Umbilical cord (tissue), 2 donors: ENCODE measurements at places on chromosomes 12 and 14. TPM values are rescaled to one million over a fixed set of nuclear protein-coding genes. Genes with fewer than 3 reads are reported as not detected.
A peak's percentile ranks its signal among the peaks of the same experiment; 100 is the strongest.

FOXG1 gene
- total RNA-seq, result 0.24 TPM

FOXA1 gene
- total RNA-seq, result 2.9 TPM

- DNase-seq, result no peak
Measured at GRCh38 chr12:78767264-78767981, 97.2 kb upstream of the SYT1 start.

DNA sequence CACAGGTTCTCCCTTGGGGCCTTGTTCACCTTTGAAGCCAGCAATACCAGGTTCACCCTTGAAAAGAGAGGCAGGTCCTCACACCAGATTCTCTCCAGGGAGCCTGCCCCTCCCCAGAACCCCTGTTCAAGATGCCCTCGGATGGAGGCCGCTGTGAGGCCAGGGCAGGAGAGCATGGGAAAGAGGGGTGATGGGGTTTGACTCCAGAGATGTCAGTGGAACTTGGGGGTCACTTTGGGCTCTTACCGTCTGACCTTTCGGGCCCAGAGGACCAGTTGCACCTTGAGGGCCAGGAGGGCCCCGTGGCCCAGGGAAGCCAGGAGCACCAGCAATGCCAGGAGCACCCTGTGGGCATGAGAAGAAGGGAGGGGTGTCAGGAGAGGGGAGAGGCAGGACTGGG, 17.4 kb downstream of the COL2A1 start:
- no peak for DNase-seq

GRCh38 chr12:18476861-18477260, 215.5 kb downstream of the PIK3C2G start:
- DNase-seq, result no peak

RNASE7 gene
- total RNA-seq, result 4.1 TPM

LRRC43 gene
- total RNA-seq, result 1.7 TPM

DNA sequence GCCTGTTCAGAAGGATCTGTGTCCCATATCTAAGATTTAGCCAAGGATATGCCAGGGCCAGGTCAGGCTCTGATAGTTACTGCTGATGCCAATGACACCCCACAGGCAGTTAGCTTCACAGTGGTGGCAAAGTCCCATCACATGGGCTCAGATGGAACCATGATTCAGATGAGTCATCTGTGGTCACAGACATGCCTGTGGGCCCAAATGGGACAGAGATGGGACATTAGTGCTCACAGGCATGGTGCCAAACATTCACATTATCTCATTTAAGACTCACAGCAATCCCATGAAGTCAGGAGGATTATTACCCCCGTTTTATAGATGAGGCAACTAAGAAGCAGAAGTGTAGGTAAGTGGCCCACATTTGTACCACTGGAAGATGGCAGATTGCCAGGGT, 207.8 kb downstream of the DPF3 start:
- no peak for DNase-seq

TMEM52B gene
- 0.48 TPM for total RNA-seq

GRCh38 chr12:121366063-121366459, 13.8 kb upstream of the ANAPC5 start:
- DNase-seq, result no peak

GRCh38 chr12:49907352-49907751, 3.7 kb upstream of the FAIM2 start:
- no peak for DNase-seq

DNA sequence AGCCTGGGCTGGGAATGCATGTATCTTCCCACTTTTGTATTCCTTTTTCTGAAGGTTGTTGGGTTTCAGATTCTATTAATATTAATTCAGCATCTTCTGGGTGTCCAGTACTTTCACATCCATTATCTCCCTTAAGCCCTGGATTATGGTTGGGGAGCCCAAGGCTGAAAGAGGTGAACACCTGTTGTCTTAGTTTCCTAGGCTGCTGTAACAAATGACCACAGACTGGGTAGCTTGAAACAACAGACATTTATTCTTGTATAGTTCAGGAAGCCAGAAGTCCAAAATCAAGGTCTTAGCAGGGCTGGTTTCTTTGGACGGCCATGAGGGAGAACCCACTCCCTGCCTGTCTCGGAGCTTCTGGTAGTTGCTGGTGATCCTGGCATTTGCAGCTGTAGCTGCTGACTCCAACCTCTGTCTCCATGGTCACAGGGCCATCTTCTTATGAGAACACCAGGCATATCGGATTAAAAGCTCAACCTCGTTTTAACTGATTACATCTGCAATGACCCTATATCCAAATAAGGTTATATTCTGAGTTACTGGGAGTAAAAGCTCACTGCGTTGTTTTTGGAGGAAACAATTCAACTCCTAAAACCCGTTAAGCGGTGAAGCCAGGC, 68.2 kb upstream of the CLMN start:
- peak; percentile 90 for DNase-seq

- no peak for DNase-seq
Measured at GRCh38 chr14:33951183-33951840, 438 bp upstream of the EGLN3 start.

TBC1D30 gene
- 14.7 TPM for total RNA-seq

GRCh38 chr12:5467931-5468330, 36.0 kb downstream of the NTF3 start:
- DNase-seq, result no peak

DNA sequence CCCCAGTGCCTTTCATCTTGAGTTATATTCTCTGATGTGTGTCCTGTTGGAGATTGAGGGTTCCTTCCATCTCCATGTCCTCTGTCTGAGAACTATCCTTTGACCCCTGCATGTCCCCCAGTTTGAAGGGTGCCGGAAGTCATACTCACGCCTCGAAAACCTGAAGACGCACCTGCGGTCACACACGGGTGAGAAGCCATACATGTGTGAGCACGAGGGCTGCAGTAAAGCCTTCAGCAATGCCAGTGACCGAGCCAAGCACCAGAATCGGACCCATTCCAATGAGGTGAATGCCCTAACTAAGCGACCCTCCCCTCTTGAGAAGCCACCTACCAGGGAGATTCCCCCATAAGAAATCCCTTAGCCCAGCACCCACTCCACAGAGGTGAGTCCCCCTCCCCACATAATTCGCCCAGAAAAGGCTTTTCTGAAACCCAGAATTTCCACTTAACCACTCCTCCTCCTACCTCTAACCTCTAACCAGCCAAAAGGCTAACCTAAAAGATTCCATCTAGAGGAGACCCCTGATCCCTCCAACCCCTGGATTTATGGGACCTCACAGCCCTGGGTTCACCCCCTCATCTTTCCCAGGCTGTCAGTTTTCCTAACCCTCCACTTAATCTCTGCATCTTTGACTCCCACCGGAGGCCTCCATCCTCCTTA, 7.8 kb downstream of the GLI1 start:
- DNase-seq, result no peak

PTHLH gene
- total RNA-seq, result 11.1 TPM

CLEC14A gene
- 15.4 TPM for total RNA-seq

DNA sequence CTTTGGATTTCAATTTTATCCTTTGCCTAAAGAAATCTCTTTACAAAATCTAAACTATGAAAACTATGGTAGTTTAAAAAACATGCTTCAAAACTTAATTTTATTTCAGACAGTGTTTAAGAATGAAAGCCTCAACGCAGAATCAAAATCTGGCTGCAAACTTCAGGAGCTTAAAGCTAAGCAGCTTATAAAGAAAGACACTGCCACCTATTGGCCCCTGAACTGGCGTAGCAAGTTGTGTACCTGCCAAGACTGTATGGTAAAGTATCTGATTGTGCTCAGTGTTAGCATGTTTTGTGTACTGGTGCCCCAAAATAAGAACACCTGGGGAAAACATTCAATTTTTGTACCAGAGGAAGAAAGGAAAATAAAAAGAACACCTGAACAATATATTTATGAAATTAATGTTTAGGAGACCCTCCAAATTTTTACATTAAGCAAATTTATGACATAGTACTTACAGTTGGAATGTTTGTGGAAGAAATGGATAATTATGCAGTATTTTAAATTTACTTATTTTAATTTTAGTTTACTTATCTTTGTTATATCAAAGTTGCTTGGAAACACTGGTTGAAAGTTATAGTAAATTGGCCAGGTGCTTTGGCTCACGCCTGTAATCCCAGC, 12.2 kb downstream of the UBR7 start:
- peak; percentile 52 for DNase-seq

PTCSC3 gene
- not detected for total RNA-seq

GRCh38 chr12:58601529-58601928, 318.8 kb downstream of the LRIG3 start:
- no peak for DNase-seq

DNA sequence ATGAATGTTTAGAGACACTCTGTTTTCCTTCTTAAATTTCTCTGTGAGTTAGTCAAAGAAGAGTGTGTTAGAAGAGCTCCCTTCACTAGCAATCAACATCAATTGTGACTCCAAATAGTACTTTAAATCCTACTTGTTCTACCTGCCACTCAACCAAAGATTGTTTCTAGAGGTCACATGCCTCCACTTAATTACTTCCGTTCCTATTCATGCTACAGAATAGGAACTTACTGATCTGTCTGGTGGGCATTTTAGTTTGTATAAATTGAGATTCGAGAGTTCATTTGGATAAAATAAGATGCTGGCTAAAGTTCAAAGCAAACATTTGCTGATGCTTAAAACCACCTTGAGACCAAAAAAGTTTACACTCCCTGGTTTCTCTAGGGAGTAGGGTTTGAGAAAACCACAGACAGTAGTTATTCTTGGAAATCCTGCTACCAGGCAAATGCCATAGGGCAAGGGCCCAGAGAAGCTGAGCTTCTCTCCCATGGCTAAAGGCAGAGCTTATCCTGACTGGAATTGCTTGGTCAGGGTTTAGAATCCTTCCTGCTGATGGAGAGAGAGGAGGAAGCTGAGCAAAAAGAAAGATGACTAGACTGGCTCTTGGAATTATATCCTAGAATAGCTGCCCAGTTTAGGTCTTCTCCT, 389.6 kb upstream of the ATP2B1 start:
- no peak for DNase-seq

- no peak for DNase-seq
Measured at GRCh38 chr12:113104953-113105510, 30.5 kb downstream of the RASAL1 start.

- peak; percentile 32 for DNase-seq
Measured at GRCh38 chr12:115383668-115384067, 699.7 kb upstream of the TBX3 start.

GRCh38 chr14:91753501-91754128, 21.7 kb upstream of the CATSPERB start:
- DNase-seq, result no peak

AKAP3 gene
- total RNA-seq, result 5.1 TPM

DNA sequence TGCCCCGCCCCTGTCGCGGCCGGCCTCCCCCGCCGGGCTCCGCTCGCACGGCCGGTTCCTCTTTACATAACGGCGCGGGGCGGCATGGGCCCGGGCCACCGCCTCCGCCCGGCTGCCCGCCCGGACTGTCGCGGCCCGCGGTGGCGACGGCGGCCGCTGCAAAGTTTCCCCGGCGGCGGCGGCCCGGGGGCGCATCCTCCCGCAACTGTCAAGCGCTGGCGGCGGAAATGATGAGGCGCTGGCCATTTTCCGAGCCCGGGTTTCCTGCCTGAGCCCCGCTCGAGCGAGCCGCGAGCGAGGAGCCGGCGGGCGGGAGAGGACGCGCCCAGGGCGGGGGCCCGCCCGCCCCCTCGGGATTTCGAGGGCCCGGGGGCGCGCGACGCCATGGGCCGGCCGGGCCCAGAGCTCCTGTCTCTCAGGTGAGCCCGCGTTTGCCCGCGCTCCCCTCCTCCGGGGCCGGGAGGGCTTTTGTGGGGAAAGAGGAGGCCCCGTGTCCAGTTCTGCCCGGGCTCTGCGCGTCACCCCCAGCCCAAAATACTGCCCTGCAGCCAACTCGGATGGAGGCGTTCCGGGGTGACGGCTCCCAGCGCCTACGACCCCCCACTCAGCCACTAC, at the start of gene SH2B3:
TSS of gene SH2B3 (plus strand) at position 65 of the 615 bp plus-strand sequence. CDS start 12,223 bp downstream, outside the sequence.
- no peak for DNase-seq

PIANP gene
- total RNA-seq, result not detected

DNAH10 gene
- total RNA-seq, result 0.72 TPM

SSTR1 gene
- 5.8 TPM for total RNA-seq

POTEG gene
- total RNA-seq, result 1.2 TPM

GRCh38 chr12:16844875-16845274, 238.9 kb upstream of the LMO3 start:
- no peak for DNase-seq

DNA sequence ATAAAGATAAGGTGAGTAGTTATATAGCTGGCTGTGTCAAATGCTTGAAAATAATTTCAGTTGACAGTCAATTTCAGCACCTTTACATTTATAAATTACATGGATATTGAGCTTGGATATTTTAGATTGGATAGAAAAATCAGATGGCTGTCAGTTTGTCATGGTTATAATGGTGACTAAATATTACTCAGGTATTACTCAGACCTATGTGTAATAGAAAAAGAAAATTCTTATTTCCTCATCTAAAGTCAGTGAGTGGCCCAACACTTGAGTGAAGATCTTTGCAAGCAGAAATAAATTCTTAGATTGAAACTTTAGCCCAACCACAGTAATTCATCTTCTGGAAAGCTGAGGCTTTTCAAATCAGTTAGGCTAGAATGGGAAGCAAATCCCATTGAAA, 354.4 kb downstream of the NAV3 start:
- DNase-seq, result no peak

- DNase-seq, result no peak
Measured at GRCh38 chr14:69796797-69797500, at the start of gene SLC10A1. Gene SLC10A1, minus strand, starts transcription at chr14:69797241. Its CDS starts 86 bp downstream, at chr14:69797155.

MMP17 gene
- total RNA-seq, result not detected

DNA sequence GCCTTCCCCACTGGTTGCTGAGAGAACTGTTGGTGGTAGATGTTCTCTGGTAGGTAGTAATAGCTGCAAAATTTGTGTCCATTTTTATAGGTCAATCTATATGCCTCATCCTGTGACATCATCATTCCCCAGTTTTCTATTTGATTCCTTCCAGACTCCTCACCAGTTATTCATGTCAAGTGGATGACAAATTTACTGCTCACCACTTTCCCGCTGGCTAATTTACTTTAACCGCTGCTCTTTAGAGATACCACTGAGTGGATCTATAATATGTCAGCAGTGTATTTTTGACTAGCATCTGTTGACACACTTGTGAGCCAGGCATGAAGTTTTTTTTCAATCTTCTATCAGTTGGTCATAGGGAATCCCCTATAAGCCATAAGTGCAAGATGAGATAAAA, 24.6 kb downstream of the GPR65 start:
- no peak for DNase-seq

DNA sequence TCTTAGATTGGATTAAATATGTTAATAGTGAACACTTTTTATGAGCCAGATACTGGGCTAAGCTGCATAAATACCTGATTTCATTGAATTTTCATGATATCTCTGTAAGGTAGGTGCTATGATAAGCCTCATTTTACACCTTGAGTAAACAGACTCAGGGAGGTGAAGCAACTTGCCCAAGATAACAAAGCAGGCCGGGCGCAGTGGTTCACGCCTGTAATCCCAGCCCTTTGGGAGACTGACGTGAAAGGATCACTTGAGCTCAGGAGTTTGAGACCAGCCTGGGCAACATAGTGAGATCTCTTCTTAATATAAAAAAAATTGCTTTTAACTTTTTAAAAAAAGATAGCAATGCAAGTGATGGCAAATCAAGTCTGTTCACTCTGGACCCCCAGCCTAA, 1.4 kb downstream of the GNB3 start:
- DNase-seq, result no peak

GRCh38 chr12:104505095-104505818, 48.5 kb downstream of the CHST11 start:
- no peak for DNase-seq

PLEKHD1 gene
- 3.1 TPM for total RNA-seq

RNASE1 gene
- 227 TPM for total RNA-seq
